Left renal pelvis (tissue), 4 donors: ENCODE measurements at places on chromosomes 11 and 22. TPM values are rescaled to one million over a fixed set of nuclear protein-coding genes. Genes with fewer than 3 reads are reported as not detected.

- DNase-seq: no peak
These were observed 3.6 kb downstream of the MLC1 start for GRCh38 chr22:50081426-50082196.

- DNase-seq: no peak
These were observed 106.6 kb upstream of the SLC22A12 start for GRCh38 chr11:64484191-64485022.

GRCh38 chr11:102436561-102436960 is 16.0 kb downstream of the TMEM123 start:
- no peak for DNase-seq

- DNase-seq: no peak
These were observed 4.4 kb downstream of the TRIOBP start for GRCh38 chr22:37701141-37701786.

DNA sequence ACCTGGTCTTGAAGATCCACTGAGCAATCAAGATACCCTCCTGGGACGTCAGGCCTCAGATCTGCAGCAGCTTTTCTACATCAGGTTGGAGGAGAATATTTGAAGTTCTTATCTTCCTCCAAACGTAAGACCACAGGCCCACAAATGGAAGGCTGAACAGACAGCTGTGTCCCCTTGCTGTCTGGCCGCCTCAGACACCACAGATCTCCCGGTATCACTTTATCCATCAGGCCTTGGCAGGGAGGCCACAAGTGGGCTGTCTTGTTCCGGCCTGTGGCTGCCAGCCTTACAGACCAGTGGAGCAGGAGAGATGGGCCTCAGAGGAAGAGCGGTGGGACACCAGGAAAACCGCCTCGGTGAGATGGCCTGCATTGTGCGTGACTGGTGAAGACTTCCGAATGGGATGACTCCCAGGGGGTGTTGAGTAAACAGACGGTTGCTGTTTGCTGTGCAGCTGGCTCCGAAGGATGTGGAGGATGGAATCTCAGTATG is 15.9 kb downstream of the UBASH3B start:
- DNase-seq: no peak

DNA sequence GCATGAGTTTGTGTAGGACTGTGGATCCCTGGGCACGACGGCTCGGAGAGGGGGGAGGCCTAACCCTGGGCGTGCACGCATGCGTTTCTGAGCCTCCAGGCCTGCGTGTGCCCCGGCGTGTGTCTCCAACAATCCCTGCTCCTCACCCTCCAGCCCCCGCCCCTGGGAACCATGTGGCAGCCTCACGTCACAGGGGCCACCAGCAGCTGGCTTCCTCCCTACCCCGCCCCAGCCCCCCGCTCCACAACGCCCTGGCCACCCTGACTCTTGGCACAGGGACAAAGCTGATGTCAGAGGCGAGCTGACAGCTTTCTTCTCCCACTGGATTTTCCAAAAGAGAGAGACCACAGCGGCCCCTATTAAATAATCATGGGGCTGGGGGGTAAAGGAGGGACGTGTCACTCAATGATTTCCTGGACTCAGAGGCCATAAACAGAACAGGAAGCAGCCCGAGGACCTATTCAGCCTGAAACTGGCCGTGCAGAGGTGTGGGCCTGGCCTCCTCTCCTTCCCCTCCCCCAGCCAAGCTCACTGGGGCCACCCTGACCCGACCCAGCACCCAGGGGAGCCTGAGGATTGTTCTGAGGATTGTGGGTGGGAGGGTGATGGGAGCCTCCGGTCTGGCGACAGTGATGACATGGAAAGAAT is 6.8 kb upstream of the LIF start:
- DNase-seq: no peak

SCARF2 gene
- 25.6 TPM for polyA plus RNA-seq

IL10RA gene
- 3.2 TPM for polyA plus RNA-seq

GRCh38 chr11:61442616-61443015 is 12.7 kb downstream of the SDHAF2 start:
- DNase-seq: no peak

ISX gene
- 0.32 TPM for polyA plus RNA-seq

- DNase-seq: no peak
These were observed 9.1 kb downstream of the FAM111A start for GRCh38 chr11:59151761-59152160.
